ENCODE measurements at places on chromosomes 3 and 15. TPM values are rescaled to one million over a fixed set of nuclear protein-coding genes. Genes with fewer than 3 reads are reported as not detected.

- no peak for DNase-seq
These were observed 13.2 kb upstream of the DLG1 start for GRCh38 chr3:197311591-197311990.

- DNase-seq: no peak
These were observed 53.6 kb upstream of the ATP13A3 start for GRCh38 chr3:194540274-194540905.

GRCh38 chr15:69748576-69749185 lies 296.1 kb downstream of the RPLP1 start:
- DNase-seq: no peak

Gene ZCWPW2
- total RNA-seq: 0.64 TPM

Gene PLA2G4D
- total RNA-seq: not detected

Gene CSPG4
- total RNA-seq: 86.8 TPM
